ENCODE measurements at places on chromosomes 3 and 15.

DNA sequence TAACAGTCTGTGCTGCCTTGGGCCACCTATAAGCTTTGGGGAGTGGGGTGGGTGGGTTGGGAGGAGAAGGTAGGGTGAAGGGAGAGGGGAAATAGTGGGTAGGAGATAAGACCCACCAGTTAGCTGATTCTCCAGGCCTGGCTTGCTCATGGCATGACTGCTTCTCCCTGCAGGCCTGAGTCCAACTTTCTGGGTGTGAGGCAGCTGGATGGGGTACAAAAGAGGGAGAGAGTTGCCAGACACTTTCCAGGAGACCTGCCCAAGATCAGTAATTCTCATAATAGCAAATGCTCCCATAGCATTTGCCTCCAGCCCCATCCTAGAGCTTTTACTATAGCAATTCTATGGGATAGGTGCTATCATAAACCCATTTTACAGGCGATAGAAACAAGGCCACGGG is 7.7 kb downstream of the CGNL1 start:
- DNase-seq, result no peak

DNA sequence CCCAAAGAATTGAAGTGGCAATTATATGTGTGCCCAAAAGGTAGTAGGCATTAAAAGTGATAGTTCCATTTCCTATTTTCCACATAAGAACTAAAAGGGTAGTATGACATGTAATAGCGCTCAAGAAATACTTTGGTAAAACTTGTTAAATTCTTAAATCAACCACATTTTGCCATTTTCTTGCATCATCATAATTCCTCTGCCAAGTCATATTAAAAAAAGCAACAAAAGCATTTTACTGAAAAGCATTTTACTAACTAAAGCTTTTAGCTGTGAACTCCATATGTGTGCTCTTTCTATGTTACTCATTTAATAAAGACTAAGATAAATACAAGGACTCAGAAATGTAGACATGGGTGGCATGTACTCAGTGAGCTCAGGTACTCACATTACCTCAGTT is 70.1 kb downstream of the GPR160 start:
- no peak for DNase-seq

DNA sequence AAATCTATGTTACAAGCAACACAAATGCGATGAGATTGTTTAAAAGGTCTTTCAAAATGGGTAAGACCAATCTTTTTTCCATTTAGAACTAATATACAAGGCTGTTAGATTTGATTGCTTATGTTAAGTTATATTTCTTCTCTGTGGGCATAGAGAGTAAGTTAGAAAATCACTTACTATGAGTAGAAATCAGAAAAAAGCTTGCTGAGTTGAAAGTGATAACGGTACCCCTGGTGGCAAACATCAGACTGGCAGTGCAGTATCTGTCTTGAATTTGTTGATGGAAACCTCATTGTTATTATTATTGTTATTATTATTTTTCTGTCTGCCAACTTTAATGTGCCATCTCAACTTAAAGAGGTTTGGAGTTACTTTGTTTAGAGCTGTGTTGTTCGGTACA is 12.4 kb downstream of the CLDN11 start:
- no peak for DNase-seq

- no peak for DNase-seq
Observed at GRCh38 chr15:85178308-85178707, 196.7 kb downstream of the PDE8A start.

GRCh38 chr3:185631508-185632206 is 45.6 kb downstream of the SENP2 start:
- no peak for DNase-seq

DNA sequence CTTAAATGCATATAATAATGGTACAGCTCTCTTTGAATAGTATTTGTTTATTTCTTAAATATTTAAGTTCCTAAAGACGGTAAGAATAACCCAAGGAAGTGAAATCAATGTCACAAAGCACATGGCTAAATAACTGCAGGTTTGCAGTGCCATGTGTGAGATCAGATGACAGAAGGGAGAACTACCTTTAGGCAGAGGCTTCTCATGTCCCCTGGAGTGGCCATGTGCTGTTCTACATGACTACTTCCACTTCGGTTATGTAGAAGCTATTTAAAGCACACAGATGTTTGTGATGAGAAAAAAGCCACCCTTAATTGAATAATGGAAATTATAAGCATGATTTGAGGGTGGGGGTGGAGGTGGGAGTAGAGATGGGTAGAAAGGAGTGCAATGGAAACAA is 109.1 kb downstream of the UBE3A start:
- DNase-seq, result no peak

GRCh38 chr15:97692301-97693015 is 268.0 kb upstream of the ARRDC4 start:
- peak; percentile 80 for DNase-seq

DNA sequence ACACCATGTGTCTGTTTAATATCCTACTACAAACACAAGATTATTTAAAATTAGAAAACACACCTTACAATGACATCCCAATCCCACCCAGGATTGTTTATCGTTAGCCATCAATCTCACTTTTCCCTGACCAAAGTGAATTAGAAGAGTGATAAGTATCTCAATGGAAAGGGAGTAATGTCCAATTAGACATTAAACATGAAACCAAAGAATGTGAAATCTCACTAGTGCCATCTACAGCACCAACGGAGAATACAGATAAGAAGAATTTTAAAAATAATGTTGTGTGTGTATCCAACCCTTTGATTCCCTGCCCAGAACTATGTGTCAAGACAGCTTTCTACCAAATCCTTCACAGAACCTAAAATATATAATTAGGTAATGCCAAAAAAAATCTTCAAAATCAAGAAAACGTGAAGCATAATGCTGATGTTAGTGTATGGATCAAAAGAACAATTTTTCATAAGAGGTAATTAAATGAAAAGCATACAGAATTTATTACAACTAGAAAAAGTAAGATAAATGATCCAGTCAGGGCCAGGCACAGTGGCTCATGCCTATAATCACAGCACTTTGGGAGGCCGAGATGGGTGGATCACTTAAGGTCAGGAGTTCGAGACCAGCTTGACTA is 64.2 kb downstream of the SCAPER start:
- DNase-seq, result peak; percentile 69

DNA sequence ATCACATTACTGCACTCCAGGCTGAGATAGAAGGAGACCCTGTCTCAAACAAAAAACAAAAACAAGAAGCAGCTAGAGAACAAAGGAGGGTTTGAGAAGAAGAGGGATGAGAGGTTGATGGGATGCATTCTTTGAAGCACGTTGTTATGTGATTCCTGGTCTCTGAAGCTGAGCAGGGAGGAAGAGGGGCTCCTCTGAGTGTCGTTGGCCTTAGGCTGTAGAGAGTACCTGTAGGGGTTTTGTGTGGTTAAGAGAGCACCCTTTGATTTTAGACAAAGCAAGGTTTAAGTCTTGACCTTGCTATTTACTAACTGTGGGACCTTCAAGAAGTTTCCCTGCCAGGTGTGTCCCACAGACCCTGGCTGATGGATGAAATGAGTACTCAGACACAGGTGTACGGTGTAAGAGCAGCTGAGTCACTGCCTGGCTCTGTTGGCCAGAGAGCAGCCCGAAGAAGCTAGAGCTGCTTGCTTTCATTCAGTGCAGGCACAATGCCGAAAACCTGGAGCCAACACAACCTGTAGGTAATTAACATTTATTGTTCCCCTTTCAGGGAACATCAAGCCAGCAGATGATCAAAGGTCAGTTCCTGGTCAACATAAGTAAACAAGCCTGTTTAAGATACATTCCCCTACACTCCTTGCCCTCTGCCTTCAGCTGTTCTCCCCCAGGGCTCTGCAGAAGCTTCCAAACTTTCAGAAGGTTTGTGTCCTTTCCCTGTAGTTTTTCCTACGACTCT is 67.2 kb downstream of the LRRK1 start:
- DNase-seq, result no peak

GRCh38 chr15:89168316-89168833 is 53.0 kb downstream of the RLBP1 start:
- no peak for DNase-seq

- peak; percentile 57 for DNase-seq
Observed at GRCh38 chr15:52683580-52683979, 4.4 kb upstream of the ATOSA start.

DNA sequence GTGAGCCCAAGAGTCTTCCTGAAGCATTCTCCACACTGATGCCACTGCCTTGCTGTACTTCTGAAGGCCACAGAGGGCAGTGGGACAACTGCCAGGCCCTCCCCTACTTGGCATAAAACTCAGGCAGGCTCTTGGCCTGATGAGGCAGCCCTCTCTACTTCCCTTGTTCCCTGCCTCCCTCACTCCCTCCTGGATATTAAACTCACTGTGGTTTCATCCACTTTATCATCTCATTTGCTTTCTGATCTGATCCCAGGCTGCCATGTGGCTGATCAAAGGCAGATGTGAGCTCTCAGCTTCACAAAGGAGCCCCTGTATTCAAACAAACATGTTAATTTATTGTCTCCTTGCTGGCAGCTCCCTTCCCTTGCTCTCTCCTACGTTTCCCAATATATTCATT is 533.5 kb downstream of the IGSF11 start:
- peak; percentile 47 for DNase-seq

- no peak for DNase-seq
Observed at GRCh38 chr3:74263031-74263430, 351.4 kb downstream of the CNTN3 start.

- DNase-seq, result no peak
Observed at GRCh38 chr3:187900993-187901755, 155.9 kb upstream of the BCL6 start.

DNA sequence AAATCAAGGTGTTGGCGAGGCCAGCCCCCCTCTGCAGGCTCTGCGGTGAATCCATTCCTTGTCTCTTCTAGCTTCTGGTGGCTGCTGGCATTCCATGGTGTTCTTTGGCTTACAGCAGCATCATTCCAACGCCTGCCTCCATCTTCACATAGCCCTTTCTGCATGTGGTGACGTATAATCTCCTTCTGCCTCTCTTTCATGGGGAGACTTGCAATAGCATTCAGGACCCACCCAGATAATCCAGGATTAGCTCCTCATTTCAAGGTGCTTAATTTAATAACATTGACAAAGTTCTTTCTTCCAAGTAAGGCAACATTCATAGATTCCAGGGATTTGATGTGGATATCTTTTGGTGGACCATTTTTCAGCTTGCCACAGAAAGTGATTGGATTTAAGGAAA is 35.8 kb downstream of the ISG20 start:
- no peak for DNase-seq

GRCh38 chr3:113270068-113270467 is 58.7 kb downstream of the BOC start:
- DNase-seq, result no peak

GRCh38 chr3:186220365-186220764 is 111.5 kb upstream of the ETV5 start:
- DNase-seq, result no peak

DNA sequence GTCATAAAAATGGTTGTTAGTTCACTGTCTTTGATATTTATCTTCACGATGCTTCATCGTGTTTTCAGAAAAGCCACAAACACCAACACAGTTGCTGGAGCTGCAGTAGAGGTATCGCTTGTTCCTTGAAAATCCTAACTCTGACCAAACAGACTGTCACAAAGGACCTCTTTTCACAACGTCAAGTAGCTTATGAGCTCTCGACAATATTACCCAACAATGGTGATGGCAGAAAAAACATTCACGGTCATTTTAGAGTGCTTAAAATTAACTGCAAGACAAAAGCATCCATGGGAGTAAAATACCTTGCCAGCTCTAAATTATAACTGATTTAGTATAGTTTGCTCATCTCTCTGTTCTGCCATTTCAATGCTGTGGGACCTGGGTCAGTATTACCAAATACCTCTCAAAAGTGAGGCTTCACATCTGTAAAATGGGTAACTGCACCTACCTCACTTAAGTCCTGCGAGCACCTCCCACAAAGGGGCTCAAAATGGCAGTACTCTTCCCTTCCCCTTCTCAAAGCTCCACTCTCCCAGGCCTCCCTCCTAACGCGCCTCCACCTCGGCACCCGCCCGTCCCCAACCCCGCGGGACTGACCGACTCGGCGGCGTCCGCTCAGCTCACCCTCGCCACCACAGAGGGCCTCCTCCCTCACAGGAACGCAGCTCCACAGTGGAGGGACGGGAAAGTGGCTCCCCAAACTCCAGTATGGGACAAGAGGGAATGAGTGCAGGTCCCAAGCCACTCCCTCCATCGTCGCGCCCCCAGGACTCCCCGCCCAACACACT is 546 bp downstream of the TRIM59 start:
- peak; percentile 67 for DNase-seq

GRCh38 chr15:44584162-44584749 is 47.3 kb downstream of the EIF3J start:
- no peak for DNase-seq

DNA sequence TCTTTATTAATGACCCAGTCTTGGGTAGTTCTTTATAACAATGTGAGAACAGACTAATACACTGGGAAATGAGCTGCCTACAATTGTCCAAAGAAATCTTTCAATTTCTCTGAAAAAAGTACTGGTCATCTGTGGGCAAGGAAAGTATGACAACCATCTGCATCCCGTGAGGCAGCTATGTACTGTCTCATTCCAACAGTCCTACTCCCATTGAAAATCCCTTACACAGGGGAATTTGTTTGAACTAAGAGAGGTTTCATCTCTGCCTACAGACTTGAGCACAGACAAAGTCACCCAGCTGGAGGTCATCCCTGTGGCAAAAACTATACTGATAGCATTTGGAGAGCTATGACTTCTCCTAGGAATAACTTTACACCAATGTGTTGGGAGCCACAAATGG is 27.1 kb downstream of the SHC4 start:
- DNase-seq, result no peak

DNA sequence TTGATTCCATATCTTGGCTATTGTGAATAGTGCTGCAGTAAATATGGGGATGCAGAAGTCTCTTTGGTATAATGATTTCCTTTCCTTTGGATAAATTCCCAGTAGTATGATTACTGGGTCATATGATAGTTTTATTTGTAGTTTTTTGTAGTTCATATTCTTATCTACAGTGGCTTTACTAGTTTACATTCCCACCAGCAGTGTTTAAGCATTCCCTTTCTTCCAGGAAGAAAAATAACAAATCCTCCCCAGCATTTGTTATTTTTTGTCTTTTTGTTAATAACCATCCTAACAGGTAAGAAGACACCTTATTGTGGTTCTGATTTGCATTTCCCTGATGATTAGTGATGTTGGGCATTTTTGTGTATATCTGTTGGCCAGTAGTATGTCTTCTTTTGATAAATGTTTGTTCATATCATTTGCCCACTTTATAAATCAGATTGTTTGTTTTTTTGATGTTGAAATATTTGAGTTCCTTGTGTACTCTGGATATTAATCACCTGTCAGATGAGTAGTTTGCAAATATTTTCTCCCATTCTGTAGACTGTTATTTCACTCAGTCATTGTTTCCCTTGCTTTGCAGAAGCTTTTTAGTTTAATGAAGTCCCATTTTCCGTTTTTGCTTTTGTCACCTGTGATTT is 163.3 kb upstream of the THRB start:
- no peak for DNase-seq

Data from Kasumi-1 (cell line).